ENCODE measurements at places on chromosomes 1 and 21.

DNA sequence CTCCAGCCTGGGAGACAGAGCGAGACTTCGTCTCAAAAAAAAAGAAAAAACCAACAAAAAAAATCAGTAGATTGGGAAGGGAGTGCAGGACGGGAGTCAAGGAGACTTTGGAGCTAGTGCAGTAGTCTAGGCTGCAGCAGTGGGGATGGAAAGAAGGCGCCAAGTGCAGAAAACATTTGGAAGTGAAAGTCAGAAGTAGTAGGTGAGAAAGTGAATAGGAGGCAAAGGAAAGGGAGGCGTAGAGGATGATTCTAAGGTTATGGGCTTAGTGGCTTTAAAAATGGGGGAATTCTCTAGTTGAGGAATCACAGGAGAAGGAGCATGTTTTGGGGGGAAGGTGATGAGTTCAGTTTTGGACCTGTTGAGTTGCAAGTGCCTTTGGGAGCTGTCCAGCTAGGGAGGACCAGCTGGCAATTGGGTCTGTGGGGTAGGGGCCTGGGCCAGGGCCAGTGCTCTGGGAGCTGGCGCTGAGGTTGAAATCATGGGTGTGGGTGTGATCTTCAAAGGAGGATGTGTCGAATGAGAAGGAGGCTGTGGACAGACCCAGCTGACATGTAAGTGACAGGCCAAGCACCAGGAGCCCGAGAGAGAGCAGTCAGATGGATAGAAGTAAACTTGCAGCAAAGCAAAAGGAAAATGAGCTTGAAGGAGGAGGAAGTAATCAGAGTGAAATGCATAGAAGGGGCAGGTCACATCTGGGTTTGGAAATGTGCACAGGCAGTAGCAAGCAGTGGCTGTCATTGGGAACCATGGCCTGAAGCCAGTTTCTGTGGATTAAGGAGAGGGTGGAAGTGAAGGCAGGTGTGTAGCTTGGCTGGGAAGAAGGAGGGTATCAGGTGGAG is 15.8 kb downstream of the TMCC2 start:
- no peak for DNase-seq

- no peak for DNase-seq
Measured at GRCh38 chr1:221712198-221712684, 29.6 kb downstream of the DUSP10 start.

GRCh38 chr1:233459968-233460367 is 132.4 kb downstream of the MAP3K21 start:
- DNase-seq: no peak

- DNase-seq: no peak
Measured at GRCh38 chr1:158067662-158068061, 74.2 kb downstream of the KIRREL1 start.

- no peak for DNase-seq
Measured at GRCh38 chr1:52238887-52239707, 97.2 kb downstream of the ZFYVE9 start.

- no peak for DNase-seq
Measured at GRCh38 chr1:208942394-208943130, 641.0 kb upstream of the CAMK1G start.

DNA sequence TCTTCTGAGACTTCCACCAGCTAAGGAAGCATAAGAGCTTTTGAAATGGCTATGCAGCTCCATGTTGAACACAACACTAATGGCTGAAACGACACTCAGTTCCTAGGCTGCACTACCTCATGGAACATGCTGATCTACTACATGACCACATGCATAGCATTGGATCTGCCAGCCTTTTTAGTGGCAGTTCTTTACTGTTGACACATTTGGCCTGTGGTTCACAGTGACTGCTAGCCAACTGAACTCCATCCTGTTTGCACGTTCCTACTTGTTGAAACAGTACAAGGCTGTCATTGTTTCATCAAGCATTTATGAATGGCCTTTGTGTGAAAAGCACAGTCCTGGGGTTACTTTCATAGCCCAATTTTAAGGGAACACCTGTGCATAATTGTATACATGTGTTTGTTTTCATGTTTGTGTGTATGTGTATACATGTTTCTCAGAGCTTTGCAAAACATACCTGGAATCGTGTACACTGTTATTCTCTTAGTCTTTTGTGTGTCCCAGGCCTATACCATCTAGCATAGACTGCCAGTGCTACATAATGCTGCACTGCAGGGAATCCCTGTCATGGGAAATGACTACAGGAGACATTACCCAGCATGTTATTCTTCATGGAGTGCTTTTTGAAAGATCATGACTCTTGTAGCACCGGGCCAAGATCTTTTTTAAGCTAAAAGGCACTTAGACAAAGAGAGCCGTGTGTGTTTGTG is 179.6 kb upstream of the ESRRG start:
- DNase-seq: no peak

DNA sequence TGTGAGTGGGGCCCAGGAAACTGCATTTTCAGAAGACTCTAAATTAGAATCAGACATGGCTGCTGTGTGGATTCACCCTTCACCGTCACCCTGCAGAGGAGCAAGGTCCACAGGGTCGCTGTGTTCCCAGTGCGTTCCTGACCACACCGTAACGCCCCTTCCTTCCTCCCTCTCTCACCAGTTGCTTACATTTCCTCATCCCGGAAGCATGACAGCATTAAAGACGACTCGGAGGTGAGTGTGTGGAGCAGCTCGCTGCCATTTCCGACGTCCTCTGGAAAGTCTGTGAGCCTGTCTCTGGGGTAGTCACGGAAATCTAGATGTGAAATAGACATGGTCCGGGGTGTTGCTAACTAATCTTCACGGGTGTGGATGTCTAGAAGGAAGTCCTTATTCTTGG is 45.9 kb downstream of the FAAP20 start:
- DNase-seq: no peak

GRCh38 chr1:44036409-44037139 is 5.3 kb upstream of the SLC6A9 start:
- DNase-seq: peak; percentile 98

DNA sequence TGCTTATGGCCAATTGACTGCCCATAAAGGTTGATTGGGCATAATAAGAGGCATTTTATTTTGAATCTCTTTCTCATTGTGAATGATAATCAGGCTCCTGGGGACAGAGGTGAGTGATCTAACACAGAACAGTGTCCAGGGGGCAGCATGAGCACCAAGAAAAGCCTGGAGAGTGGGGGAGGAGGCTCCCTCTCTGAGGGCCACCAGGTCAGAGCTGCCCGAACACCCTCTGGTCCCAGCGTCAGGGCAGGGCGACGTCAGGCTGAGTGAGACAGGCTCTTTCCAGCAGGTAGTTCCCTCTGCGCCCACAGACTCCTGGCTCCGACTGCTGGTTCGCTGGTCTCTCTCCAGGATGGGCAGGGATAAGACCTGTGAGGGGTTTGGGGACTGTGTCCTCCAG is 250.2 kb upstream of the C1orf174 start:
- no peak for DNase-seq

- no peak for DNase-seq
Measured at GRCh38 chr21:46145159-46145839, 10.1 kb downstream of the FTCD start.

Data from NCI-H510A treated with DMSO at 0.1 percent for 48 hours (cell line).